Natural killer cell (primary cell): ENCODE measurements at places on chromosomes 16 and 17. TPM values are rescaled to one million over a fixed set of nuclear protein-coding genes. Genes with fewer than 3 reads are reported as not detected.
A peak's percentile ranks its signal among the peaks of the same experiment; 100 is the strongest.

- no peaks in the 10 kb centered on the region for H3K36me3 ChIP-seq
- no peaks in the 10 kb centered on the region for H3K4me1 ChIP-seq
- H3K27ac ChIP-seq = no peak overlapping the region
- no peaks in the 10 kb centered on the region for H3K27me3 ChIP-seq
- peak; percentile 30 for DNase-seq
Observed at GRCh38 chr16:9258423-9259051, 167.1 kb downstream of the HAPSTR1 start.

- peaks cover 3% of the 10 kb centered on the region for H3K4me1 ChIP-seq
- no peaks in the 10 kb centered on the region for H3K27me3 ChIP-seq
- no peaks in the 10 kb centered on the region for H3K36me3 ChIP-seq
- H3K27ac ChIP-seq = no peak overlapping the region
- DNase-seq = peak; percentile 9
Observed at GRCh38 chr17:59439262-59439661, 107.8 kb downstream of the YPEL2 start.

GRCh38 chr17:29562615-29563014 lies 4.2 kb downstream of the ABHD15 start:
- no peak overlapping the region for H3K4me3 ChIP-seq
- no peak for DNase-seq
- no peaks in the 10 kb centered on the region for H3K27me3 ChIP-seq
- peak overlapping the region; percentile 70 for H3K27ac ChIP-seq

The CCL7 gene
- not detected for total RNA-seq

DNA sequence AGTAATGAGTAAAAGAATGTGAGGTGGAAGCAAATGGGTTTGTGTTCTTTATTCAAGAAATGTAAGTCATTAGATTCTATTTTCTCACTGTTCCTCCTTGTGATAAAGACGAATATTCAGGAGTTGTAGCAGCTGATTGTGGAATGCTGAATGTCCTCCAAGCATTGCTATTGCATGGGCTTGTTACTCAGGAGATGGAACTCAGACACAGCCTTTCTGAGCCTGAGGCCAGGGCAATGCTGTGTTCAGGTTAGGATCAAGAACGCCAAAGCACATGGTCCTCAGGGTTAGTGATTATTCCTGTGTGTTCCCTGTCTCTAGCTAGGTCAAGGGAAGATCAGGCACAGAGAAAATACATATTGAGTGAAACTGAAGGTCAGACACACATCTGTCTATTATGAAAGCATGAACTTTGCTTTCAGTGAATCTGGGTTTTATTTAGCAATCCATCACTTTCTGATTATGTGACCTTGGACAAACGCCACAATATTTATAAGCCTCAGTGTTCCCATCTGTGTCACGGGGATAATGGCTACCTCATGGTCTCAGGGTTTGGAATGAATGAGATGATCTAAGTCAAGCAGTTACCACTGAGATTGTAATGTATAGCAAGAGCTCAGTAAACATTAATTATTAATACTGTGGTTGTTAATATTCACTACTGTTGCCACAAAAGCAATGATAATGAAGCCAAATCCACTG lies 426.8 kb upstream of the DYNLRB2 start:
- no peak overlapping the region for H3K4me3 ChIP-seq
- DNase-seq = no peak
- H3K36me3 ChIP-seq = no peaks in the 10 kb centered on the region
- H3K27me3 ChIP-seq = no peaks in the 10 kb centered on the region

The SPIRE2 gene
- 6.5 TPM for total RNA-seq
